Left lung (tissue), 14 donors: ENCODE measurements at places on chromosomes 1 and 21. TPM values are rescaled to one million over a fixed set of nuclear protein-coding genes. Genes with fewer than 3 reads are reported as not detected.

Gene ZNF678
- 8.4 TPM for total RNA-seq

DNA sequence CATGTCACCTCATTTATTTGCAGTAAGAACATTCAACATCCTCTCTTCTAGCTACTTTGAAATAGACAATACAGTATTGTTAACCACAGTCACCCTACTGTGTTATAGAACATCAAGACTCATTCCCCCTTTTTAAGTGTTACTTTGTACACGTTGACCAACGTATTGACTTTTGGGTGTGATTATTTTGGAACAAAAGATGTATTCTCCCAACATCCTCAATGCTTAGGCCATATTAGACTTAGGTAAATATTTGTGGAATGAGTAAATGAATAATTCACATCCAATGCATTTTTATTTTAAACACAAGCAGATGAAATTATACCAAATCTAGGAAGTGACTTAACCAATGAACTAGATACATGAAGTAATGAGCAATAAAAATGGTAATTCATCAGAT, 296.6 kb downstream of the CHRM3 start:
- no peaks in the 10 kb centered on the region for H3K27me3 ChIP-seq
- H3K27ac ChIP-seq: no peak overlapping the region
- no peaks in the 10 kb centered on the region for H3K4me1 ChIP-seq
- H3K4me3 ChIP-seq: no peak overlapping the region
- no peaks in the 10 kb centered on the region for H3K36me3 ChIP-seq

Gene MATN1
- total RNA-seq: 0.08 TPM

DNA sequence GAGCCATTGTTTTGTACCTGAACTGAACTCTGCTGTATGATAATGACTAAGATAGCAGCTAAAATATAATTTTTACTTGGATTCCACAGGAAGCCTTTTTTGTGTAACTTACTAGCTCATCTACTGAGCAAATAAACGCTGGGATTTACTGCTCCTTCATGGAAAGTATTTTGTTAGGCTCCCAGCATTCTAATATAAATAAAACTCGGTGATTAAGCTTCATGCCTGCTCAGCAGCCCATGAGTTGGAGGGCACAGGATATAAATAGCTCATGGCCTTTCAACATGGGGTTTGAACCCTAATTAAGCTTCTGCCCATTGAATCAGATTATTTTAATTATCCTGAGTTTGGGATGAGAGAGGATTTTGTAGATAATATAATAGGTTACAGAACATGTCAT, 180.0 kb downstream of the PCP4 start:
- no peak overlapping the region for H3K27ac ChIP-seq
- H3K36me3 ChIP-seq: no peaks in the 10 kb centered on the region
- DNase-seq: no peak
- H3K4me1 ChIP-seq: no peaks in the 10 kb centered on the region

DNA sequence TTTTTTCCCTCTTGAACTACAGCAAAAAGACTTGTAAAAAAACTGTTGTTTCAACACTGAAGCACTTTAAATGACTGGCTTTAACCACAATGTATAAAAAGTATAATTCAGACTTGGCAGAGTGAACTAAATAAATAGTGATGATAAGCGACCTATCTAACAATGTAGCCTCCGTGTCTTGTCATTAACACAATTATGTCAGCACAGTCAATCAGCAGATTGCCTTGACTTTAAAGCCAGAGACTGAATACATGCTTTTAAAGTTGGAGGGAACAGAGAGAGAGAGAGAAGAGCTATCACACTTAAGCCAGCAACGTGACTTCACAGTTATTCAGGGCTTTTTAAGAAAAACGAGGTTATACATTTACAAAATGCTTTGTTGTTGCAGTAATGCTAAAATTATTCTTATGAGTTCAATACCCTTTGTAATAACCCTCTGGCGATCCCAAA, 378.1 kb downstream of the LMO4 start:
- H3K4me1 ChIP-seq: no peaks in the 10 kb centered on the region
- no peak overlapping the region for H3K27ac ChIP-seq
- H3K27me3 ChIP-seq: no peaks in the 10 kb centered on the region
- no peak overlapping the region for H3K4me3 ChIP-seq
- DNase-seq: no peak

Gene BRDT
- not detected for total RNA-seq

Gene WNT9A
- 4.6 TPM for total RNA-seq

DNA sequence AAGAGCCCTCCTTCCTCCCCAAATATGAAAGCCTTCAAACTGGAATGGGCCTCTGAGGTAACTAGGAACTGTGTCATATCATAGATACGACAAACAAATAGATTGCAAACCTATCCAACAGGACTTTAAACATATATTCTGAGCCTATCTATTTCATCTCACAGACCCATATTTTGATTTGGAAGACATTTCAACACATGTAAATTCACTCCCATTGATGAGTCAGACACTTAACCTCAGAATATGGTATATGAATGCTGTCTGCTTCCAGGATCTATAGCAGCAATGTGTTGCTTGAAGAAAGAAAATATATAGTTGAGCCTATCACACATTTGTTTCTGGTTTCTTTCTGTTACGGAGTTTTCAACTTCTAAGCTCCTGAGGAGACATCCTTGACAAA, 221.9 kb upstream of the SAMSN1 start:
- DNase-seq: no peak
- H3K4me1 ChIP-seq: no peaks in the 10 kb centered on the region
- H3K27me3 ChIP-seq: no peaks in the 10 kb centered on the region
- H3K27ac ChIP-seq: no peak overlapping the region
- H3K4me3 ChIP-seq: no peak overlapping the region

Gene JAM2
- total RNA-seq: 25.3 TPM

DNA sequence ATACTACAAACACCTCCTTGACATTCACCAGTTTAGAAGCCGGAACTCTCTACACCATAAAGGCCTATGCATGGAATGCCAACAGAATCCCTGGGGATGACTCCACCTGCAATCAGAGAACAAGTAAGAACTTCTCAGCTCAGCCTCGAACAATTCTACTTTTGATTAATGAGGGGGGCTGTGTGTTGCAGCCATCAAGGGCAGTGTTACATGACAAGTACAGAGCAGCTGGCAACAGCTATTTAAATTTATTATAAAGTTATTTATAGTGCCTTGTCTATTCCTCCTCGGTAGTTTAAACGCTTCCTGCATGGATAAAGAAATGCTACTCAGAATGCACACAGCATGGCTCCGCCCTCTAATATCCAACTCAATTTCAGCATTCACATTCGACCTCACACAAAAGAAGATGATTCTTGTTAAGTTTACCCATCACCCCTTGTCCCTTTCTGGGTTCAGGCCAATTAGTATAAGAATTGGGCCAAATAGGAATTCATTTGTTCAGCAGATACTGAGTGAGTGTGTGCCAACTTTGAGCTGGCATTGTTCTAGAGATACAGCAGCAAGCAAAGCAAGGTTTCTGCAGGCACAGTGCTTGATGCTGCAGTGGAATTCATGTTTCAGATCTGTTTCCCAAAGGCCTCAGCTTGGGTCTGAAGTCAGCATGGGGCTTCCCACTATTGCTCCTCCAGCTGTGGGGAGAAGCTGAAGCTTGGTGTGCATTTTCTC, 6.4 kb downstream of the FNDC7 start:
- H3K4me1 ChIP-seq: peaks cover 4% of the 10 kb centered on the region
- no peak overlapping the region for H3K27ac ChIP-seq
- peaks cover 3% of the 10 kb centered on the region for H3K27me3 ChIP-seq
- DNase-seq: no peak

DNA sequence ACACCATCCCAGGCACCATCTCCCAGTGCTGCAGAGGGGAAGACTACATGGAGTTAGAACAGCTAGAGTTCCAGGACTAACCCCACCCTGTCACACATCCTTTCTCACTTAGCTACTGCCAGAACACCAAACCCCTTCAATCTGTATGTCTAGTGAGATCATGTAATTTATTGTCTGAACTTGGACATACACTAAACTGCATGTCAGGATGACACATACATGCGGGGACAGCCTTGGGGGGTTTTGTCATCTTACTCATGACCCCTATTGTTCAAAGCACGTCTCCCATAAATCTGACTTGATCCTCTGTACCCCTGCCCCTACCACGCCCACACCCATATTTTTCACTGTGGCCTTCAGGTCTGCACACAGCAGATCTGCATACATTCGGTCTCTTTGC, 71.3 kb downstream of the GABPA start:
- no peak overlapping the region for H3K27ac ChIP-seq
- H3K4me1 ChIP-seq: no peaks in the 10 kb centered on the region
- DNase-seq: no peak
- no peaks in the 10 kb centered on the region for H3K36me3 ChIP-seq
- no peaks in the 10 kb centered on the region for H3K27me3 ChIP-seq

Gene ATP6V1G3
- total RNA-seq: not detected
